Fibroblast of the conjunctiva (primary cell): ENCODE measurements at places on chromosomes 1 and 21.

- no peak for DNase-seq
Measured at GRCh38 chr1:110163591-110163990, 13.3 kb downstream of the SLC6A17 start.

DNA sequence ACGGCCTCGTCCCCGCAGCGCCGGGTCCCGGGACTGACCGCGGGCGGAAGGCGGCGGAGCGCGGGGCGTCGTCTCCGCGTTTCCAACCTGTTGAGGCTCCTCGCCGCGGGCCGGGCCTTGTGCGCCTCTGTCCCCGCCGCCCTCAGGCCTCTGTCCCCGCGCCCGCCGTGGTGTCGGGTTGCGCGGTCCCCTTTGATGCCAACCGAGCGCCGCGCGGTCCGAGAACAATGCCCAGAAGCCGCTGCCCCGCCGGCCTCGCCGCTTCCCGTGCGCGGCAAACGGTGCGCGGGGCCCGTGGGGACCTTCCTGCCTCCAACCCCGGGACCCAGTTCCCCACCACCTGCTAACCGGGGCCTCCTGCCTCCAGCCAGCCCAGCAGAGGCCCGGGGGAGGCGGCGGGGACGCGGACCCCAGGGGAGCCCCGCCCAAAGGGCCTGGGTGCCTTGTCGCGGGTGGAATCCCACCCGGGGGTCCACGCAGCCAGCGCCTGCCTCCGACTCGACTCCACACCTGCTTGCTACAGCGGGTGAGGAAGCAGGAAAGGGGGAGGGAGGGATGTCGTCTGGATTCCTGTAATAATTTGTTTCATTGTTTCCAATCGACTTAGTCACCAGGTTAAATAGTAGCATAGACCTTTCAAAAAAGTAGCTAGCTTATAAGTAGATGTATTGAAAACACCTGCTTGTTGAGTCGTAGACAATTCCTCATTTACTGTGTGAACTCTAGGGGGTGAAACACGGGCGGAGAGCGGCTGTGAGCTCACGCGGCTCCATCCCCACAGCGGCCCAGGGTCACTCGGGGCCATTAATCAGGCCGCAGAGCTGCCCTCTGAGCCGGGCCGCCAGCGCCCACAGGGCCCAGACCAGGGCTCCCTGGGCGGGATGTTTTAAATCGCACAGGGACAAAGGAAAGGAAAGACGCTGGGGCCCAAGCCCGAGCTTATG, 1.1 kb downstream of the COL18A1 start:
- no peak for DNase-seq

GRCh38 chr1:214957330-214958137, 125.0 kb upstream of the KCNK2 start:
- DNase-seq: peak; percentile 98

GRCh38 chr1:94095112-94095637, 25.8 kb downstream of the ABCA4 start:
- peak; percentile 79 for DNase-seq
